ENCODE measurements at places on chromosomes 13 and 19.
A peak's percentile ranks its signal among the peaks of the same experiment; 100 is the strongest.

DNA sequence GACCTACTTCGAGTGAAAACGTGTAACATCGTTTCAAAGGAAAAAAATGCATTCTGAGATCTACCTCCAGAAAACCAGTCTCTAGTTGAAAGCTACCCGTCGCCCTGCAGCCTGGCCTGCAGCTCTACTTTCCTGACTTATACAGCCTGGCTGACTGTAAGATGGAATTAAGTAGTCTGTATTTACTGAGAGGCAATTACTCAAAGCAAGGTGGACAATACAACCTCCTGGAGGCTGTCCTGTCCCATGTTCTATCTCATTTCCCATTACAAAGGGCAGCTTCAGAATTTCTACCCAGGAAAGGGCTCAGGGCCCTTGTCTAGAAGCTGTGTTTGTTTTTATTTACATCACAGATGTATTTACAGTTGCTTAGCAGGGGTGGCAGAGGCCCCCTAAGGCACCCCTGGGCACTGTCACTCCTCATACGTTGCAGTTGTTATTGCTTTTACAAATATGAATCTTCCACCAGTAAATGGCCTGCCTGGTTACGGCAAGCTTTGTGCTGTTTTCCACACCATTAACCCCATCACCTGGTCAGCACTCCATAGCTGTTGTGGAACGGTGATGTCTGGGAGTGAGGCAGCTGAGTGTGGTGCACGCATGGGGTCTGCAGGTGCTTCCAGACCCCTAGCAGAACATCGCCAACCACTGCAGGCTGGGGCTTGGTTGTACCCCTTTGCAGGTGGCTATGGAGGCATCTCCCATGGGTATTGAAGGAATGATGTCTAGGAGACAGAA, 46.3 kb upstream of the MTIF3 start:
- peak; percentile 31 for DNase-seq

GRCh38 chr19:3188627-3189596, 3.2 kb downstream of the NCLN start:
- no peak for DNase-seq

- DNase-seq = no peak
Observed at GRCh38 chr13:30739761-30740642, 4.7 kb downstream of the ALOX5AP start.

GRCh38 chr19:47093254-47093653, 20.3 kb downstream of the ZC3H4 start:
- DNase-seq = no peak

DNA sequence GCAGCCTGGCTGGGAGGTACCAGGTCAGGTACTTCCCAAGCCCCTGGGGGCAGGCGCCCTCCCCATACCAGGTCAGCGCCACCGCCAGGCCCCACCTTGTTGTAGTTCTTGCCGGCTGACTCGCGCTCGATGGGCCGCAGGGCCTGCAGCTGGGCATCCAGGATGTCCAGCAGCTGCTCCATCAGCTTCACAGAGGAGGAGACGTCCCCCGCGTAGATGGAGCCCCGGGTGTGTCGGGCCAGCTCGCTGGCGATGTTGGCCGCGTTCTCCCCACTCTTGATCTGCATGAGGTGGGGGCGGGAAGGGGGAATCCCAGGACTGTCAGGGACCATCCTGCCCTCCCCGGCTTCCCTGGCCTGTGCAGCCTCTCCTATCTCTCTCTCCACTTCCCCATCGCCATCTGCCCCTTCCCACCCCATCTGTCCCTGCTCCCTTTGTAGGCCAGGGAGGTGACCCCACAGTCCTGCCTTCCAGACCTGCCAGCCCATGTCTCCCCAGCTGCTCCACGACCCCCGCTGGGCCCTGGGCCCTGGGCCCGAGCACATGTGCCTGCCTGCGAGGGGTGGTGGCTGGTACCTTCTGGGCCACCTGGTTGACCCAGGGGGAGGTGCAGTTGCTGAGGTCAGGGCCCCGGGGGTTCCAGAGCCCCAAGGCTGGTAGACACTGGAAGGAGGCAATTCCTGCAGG, 23.8 kb upstream of the ASF1B start:
- no peak for DNase-seq

Measured in NCI-H2227 treated with DMSO at 0.1 percent for 48 hours (cell line).